Hepatic stellate cell (primary cell): ENCODE measurements at places on chromosomes 3 and 15.
A peak's percentile ranks its signal among the peaks of the same experiment; 100 is the strongest.

DNA sequence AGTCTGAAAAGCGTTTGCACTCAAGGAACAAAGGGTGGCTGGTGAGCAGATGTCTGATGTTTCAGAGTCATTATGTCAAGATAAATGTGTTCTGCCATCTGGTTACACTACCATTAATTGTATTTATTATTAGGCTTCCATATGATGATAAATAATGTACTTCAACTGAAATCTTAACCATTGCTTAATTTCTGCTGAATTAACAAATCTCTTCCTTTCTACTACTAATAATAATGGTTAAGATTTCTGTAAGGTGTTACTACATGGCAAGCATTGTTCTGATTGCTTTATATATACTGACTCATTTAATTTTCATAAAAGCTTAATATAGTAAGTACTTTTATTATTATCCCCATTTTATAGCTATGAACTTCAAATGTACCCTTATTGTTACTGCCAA lies 68.4 kb upstream of the GALNT15 start:
- DNase-seq: no peak

GRCh38 chr15:37773111-37773860 lies 161.2 kb upstream of the TMCO5A start:
- peak; percentile 50 for DNase-seq

GRCh38 chr3:3189102-3189727 lies 9.7 kb upstream of the CRBN start:
- DNase-seq: no peak

DNA sequence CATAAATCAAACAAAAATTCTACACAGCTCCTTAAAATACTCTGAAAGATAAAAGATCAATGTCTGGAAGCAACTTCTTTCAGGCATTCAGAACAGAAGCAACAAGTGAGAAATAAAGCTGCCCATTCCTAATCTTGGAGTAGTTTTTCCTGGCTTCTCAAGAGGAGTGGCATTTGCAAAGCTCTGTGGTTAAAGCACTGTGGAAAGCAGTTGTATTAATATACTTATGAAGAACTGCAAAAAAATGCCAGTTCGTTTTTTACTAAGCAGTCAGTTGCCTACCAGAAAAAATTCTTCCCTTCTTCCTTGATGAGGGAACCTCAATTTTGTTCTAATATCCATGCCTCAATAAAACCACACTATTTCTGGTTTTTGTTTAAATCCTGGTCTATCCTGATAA lies 197.8 kb downstream of the TNIK start:
- peak; percentile 16 for DNase-seq

GRCh38 chr3:4426261-4426781 lies 40.7 kb downstream of the SUMF1 start:
- DNase-seq: no peak

GRCh38 chr3:64228110-64228509 lies 2.8 kb upstream of the PRICKLE2 start:
- DNase-seq: no peak

- DNase-seq: no peak
Measured at GRCh38 chr3:142007710-142008399, 131.4 kb downstream of the ATP1B3 start.

- peak; percentile 59 for DNase-seq
Measured at GRCh38 chr3:5162102-5162501, 25.4 kb upstream of the EDEM1 start.

DNA sequence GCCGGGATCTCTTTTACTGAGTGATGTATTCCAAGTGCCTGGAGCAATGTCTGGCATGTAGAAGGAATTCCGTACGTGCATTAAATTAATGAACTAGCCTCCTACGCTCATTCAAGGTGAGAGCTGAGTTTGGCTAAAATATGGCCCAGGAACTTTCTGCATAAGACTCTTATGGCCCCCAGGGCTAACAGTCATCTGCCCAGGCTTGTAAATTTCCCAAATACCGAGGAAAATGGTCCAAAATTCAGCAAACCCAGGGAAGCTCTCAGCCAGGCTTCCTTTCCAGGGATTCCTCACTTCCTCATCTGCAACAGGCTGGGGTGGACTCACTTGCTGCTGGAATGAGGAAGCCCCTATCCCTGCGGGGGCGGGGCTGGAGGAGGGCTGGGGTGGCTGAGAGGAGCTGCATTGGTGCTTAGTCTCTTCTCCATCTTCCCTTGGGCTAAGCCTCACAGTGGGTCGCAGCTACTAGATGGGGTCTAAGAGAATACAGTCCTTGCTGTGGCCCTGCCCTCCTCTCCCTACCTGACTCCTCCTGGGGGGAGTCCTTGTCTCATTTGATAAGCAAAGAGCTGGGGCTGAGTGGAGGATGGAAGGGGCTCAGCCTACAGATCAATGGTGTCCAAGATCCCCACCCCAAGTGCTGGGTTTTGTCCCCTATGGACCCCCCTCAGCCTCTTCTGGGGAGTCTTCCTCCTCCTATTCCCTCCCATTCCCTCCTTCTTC lies 28.5 kb upstream of the APOD start:
- DNase-seq: no peak

GRCh38 chr3:142947799-142948575 lies 15.5 kb downstream of the PAQR9 start:
- DNase-seq: peak; percentile 19

GRCh38 chr15:81296673-81297072 lies 27.3 kb downstream of the STARD5 start:
- DNase-seq: no peak

DNA sequence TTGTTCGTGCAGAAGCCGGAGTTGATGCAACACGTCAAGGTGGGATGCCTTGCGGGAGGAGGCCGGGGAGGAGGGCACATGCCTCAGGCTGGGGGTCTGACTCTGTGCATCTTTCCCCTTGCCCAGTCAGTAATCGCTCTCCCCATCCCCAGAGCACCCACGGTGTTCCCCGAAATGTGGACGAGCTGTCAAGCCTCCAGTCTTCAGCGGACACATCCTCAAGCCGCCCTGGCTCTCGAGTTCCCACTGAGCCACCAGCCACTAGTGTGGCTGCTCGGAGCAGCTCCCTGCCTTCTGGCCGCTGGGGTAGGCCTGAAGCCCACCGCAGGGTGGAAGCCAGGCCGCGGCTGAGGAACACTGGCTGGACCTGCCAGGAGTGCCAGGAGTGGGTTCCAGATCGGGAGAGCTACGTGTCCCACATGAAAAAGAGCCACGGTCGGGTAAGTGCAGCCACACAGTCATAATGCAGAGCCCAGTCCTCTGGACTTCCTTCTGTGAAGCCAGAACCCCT lies 18.7 kb upstream of the ALPK3 start:
- no peak for DNase-seq

DNA sequence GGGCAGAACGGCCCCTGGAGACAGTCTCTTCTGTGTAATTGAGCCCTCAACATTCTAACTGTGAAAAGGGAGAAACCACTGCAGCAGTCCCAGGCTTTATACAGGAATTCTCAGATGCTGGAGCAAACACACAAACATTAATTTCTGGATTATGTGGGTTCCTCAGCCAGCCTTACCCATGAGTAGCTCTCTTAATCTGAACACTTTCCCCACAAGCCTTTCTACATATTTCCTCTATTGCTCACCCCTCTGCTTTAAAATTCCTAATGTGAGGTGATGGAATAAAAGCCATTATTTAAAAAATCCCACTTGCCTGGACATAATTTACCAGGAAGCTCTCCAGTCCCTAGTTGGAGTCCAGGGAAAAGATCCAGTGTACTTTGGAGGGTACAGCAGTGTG lies 139.0 kb downstream of the CTNNB1 start:
- no peak for DNase-seq

DNA sequence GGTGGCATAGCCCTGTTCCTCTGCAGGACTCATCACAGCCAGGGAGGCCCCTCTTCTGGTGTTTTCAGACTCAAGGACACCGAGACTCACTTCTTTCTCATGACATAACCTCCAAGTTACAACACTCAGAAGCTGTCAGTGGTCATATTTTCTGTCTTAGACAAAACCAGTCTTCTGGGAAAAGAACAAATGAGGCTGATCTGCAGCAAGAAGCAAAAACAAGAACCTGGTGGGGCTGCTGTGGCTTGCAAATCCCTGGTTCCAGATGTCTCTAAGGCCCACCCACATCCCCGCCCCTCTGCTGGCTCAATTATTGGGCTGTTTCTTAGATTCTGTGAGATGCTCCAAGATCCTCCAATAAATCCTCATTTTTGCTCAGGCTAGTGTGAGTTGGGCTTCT lies 16.6 kb upstream of the LOXL1 start:
- no peak for DNase-seq

DNA sequence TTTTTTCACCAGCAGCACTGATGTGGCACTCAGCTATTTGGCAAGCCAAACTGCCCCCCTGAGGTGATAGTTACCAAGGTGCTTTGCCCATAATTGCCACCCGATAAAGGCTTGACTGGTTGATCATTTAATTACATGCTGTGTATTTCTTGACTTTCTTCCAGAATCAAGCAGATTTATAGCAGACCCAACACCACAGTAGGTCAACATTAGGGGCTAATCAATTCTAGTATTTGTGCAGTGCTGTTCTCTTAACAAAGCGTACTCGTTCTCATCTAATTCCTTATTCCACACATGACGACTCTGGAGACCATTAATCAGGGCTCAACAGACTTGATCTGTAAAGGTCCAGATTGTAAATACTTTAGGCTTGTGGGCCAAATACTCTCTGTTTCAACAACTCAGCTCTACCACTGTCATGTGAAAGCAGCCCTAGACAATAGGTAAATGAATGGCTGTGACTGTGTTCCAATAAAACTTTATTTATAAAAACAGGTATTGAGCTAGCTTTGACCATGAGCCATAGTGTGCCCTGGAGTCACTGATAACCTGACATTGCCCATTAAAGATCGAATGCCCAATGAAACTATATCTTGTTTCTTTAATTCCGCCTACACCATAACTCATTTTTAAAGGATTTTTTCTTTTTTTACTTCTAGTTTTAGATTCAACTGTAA lies 119.1 kb upstream of the TMC3 start:
- no peak for DNase-seq

GRCh38 chr15:60160909-60161308 lies 156.8 kb downstream of the FOXB1 start:
- DNase-seq: no peak

- no peak for DNase-seq
Measured at GRCh38 chr3:183306798-183307671, 54.0 kb downstream of the B3GNT5 start.

- no peak for DNase-seq
Measured at GRCh38 chr15:101543431-101543830, 53.9 kb upstream of the PCSK6 start.

DNA sequence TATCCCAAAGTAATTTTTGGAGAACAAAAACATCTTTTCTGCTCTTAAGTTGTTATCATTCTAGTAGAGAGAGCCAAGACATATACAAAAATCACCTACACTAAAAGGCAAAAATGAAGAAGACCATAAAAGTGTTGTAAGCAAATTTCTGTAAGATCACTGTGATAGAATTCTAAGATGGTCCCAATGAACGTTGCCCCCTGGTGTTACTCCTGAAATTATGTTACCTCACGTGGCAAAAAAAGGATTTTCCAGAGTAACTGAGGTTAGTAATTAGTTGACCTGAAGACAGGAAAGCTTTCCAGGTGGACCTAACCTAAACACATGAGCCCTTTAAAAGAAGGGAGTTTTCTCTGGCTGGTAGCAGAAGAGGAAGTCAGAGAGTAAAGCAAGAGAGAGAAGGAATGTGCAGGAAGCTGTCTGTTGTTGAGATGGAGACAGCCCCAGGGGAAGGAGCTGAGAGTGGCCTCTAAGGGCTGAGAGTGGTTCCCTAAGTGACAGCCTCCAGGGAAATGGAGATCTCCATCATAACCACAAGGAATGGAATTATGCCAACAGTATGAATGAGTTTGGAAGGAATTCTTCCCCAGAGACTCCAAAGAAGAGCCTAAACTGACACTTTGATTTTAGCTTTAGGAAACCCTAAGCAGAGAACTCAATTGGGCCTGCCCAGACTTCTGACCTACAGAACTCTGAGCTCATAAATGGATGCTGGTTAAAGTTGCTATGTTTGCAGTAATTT lies 205.9 kb downstream of the CD47 start:
- DNase-seq: peak; percentile 68

DNA sequence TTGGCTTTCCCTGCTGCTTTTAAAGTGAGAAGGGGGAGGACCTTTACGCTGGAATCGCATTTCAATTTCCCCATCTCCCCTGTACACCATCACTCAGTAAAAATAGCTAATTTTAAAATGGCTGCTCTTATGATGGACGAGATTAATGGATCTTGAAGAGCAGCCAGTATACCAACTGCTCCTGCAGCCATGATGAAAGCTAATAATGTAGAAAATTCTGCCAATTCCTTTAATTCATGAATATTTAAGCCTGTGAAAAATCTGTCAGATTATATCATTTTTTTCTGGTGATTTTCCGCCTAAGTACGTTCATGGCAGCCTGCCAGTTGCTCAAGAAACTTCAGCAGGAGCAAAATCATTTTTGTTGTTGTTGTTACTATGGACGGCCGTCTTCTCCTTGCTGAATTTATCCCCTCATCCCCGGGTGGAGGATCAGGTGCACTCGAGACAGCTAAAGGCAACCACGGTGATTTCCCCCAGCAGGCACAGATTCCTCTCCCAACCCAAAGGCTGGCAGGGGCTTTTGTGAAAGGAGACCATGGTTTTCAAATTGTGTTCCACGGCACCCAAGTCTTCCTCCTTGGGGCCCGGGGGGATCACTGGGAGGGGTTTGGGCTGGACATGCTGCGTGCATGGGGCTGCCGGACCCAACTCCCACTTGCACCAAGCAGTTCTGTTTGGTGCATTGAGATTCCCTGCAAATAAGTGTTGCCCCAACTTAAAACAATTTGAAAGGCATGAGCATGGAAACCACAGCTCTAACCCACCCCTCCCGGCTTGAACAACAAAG lies 289.6 kb downstream of the UACA start:
- DNase-seq: no peak

DNA sequence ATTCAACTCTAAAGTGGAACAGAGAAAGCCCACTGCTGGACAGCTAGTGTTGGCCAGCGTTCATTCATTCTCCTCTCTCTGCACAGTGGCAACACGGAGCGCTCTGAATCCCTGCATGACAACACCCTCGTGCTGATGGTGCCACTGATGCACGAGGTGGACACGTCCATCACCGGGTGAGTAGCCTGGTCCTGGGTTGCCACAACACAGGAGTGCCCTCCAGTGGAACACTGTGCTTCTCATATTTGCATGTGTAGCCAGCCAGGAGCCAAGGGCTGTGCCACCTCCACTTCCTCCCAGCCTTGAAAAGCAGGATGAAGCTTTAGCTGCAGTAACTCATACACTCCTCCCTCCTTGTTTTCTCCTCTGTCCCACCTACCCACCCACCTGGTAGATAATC lies 120.0 kb upstream of the CTDSPL start:
- DNase-seq: no peak

- DNase-seq: no peak
Measured at GRCh38 chr3:39250116-39250747, 29.6 kb downstream of the CX3CR1 start.
